Daoy (cell line): ENCODE measurements at places on chromosomes 1 and 21.
A peak's percentile ranks its signal among the peaks of the same experiment; 100 is the strongest.

- DNase-seq: no peak
Measured at GRCh38 chr1:7589774-7590425, 181.2 kb upstream of the VAMP3 start.

- DNase-seq: peak; percentile 79
Measured at GRCh38 chr1:188706742-188707141, 1770.9 kb downstream of the BRINP3 start.

GRCh38 chr1:176996456-176997090, 167.9 kb downstream of the ASTN1 start:
- peak; percentile 9 for DNase-seq

- no peak for DNase-seq
Measured at GRCh38 chr1:194846488-194846887, 1660.1 kb upstream of the B3GALT2 start.

- no peak for DNase-seq
Measured at GRCh38 chr1:180781718-180782117, 131.0 kb upstream of the KIAA1614 start.

DNA sequence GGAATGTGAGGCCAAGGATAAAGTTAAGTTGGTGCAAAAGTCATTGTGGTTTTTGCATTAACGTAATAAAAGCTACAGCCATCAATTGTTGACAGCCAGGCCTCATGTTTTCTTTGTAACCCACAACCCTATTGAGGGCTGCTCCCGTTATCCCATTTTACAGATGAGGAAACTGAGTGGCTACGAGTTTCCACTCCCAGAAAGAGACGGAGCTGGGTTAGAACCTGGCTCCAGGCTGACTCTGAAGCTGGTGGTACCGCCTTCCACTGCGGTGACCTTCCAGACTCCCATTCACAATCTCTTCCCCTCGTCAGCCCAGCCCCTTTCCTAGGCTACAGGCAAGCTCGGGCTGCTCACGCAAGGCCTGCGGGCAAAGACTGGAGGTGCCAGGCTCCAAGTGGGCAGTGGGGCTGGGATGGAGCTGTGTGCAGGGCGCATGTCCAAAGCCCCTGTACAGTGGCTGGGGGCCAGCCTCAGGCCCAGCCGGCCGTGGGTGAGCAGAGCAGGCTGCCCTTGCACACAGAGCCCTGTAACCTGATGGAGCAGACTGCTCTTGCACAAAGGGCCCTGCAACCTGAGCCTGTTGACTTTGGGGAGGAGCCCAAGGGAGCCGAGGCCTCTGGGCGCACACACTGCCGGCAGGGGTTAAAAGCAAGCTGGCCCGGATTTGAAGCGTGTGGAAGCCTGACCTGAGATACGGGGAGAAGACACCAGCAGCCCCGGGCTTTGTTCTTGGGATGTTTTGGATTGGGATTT, 97.4 kb upstream of the TMPRSS2 start:
- DNase-seq: no peak

GRCh38 chr21:44686843-44687561, 5.0 kb upstream of the KRTAP12-1 start:
- DNase-seq: no peak

- DNase-seq: no peak
Measured at GRCh38 chr1:164755690-164756089, 196.7 kb downstream of the PBX1 start.
